NCI-H1930 (cell line): ENCODE measurements at places on chromosomes 3 and 15.

DNA sequence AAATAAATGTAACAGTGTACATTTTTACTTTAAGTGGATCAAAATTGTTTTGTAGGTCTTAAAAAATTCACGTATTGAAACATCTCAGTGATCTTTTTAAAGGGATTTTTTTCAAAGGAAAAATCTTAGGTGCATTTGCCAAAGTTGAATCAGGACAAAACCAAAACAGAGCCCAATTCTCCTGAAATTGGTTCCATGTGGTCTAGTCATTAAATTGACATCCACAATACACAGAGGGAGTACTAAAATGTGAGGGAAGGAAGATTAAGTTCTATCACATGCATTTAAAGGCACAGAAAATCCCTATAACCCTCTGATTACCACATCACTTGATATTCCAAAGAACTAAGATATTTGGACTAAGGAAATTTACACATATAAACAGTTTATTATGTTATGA lies 39.3 kb upstream of the HDC start:
- DNase-seq, result no peak

DNA sequence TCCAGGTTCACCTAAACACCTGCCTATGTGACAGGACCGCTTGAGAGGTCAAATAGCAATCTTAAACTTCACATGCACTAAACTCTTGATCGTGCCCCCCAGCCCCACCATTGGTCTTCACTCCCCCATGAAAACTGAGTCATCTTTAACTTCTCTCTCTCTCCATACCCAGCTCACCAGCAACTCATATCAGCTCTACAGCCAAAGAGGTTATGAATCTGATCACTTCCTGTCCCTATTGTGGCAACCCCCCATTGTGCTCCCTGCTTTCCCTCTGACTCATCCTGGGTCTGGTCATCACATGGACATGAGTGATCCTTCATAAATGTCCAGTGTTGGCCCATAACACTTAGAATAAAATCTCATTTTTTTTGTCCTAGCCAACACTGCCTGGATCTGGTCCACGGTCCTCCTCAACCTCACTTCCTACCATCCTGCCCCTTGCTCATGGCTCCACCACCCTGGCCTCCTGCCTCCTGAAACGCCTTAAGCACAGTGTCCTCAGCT lies 103.4 kb upstream of the HACD2 start:
- DNase-seq, result no peak

GRCh38 chr15:27990521-27991515 lies 108.3 kb downstream of the OCA2 start:
- DNase-seq, result no peak

- DNase-seq, result no peak
Measured at GRCh38 chr3:114320246-114320645, 26.4 kb downstream of the TIGIT start.
